ENCODE measurements at places on chromosomes 7 and 10.

DNA sequence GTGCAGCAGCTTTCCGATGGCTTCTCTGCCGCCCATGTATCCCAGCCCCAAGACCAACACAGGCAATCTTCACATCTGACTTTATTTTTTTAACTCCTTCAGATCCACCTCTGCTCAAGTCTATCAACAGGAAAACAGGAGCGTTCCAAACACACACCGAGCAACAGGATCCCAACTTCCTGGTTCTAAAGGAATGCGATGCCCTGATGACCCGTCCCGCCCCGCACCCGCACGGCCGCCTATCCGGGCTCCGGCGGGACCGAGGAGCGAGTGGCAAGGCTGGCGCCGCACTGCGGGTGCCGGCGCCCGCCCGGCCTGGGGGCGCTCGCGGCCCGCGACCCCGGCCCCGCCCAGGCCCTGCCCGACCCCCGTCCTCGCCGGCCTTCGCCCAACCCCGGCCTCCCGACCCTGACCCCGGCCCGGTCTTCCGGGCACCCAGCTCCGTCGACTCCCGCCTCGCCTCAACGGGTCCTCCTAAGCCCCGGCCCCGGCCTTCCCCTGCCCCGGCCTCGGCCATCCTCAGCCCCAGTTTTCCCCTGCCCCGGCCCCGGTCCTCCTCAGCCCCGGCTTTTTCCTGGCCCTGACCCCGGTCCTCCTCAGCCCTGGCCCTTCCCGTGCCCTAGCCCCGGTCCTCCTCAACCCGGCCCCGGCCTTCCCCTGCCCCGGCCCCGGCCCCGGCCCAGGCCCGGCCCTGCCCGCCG, 730 bp downstream of the LARP4B start:
- DNase-seq: peak; percentile 61

GRCh38 chr10:86770412-86770960, 14.1 kb downstream of the BMPR1A start:
- no peak for DNase-seq

GRCh38 chr10:102783568-102783967, 39.8 kb downstream of the WBP1L start:
- no peak for DNase-seq

GRCh38 chr10:1938317-1938716, 201.0 kb upstream of the ADARB2 start:
- peak; percentile 30 for DNase-seq

- no peak for DNase-seq
Observed at GRCh38 chr10:17805921-17806577, 3.1 kb upstream of the MRC1 start.

- DNase-seq: no peak
Observed at GRCh38 chr10:103648636-103649532, 155.4 kb downstream of the NEURL1 start.

- no peak for DNase-seq
Observed at GRCh38 chr7:150357771-150358427, 10.7 kb upstream of the REPIN1 start.

GRCh38 chr10:78331391-78331922, 297.8 kb downstream of the RPS24 start:
- no peak for DNase-seq

DNA sequence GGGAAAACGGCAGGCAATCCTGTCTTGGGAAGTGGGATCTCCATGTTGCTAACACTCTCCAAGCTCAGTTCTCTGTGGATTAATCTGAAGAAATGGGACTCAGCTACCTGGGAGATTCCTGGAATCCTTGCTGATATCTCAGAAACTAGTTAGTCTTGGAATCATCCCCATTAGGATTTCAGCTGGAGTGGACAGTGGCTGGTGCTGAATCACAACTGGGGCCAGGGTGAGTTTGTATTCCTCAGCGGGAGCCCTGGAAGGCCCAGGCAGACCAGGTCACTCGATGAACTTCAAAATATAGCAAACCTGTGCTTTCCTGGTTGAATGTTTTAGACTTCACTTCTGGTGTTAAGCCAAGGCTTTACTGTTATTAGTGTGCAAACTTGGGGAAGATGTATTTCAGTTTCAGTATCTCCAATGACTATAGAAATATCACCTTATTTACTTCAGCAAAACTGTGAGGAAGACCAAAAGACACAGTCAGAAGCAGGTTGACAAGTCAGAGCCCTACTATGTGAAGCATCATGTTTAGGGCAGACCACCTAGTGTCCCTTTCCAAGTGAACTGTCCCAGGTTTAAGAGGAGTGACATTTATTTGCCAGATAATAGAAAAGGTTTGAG, 126.1 kb downstream of the AOAH start:
- DNase-seq: no peak

DNA sequence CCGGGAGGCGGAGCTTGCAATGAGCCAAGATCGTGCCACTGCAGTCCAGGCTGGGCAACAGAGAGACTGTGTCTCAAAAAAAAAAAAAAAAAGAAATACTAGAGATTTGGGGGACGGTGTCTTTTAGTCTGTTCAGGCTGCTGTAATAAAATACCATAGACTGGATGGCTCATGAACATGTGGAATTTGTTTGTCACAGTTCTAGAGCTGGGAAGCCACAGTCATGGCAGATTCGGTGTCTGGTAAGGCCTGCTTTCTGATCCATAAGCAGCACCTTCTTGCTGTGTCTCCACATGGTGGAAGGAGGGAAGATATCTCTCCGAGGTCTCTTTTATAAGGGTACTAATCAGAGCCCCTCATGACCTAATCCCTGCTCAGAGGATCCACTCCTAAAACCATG, 102.7 kb upstream of the MKLN1 start:
- DNase-seq: no peak

GRCh38 chr7:39700932-39701331, 77.6 kb downstream of the RALA start:
- DNase-seq: peak; percentile 63

DNA sequence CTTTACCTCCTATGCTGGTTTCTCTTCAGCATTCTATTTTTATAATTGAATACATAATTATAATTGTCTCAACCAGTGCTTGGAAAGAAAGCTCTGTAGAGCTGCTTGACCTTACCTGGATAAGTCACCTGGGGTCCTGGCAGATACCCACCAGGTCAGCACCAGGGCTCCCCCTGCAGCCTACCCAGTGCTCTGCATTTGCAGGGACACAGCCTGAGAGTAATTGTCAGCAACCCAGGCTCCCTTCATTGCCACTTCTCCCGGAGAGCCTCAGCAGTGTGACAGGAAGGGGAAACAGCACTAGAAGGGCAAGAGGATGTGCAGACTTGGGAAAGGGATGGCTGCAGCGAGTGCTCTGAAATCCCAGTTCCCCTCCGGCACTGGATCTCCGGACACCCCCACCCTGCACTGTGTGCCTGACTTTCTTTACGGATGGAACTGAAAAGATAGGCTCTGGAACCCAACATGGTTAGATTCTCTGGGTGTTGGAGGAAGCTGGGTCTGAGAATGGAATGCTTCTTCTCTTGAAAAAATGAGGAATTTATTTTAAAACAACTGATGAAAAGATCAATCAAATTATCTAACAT, 11.4 kb upstream of the PAX4 start:
- peak; percentile 28 for DNase-seq

DNA sequence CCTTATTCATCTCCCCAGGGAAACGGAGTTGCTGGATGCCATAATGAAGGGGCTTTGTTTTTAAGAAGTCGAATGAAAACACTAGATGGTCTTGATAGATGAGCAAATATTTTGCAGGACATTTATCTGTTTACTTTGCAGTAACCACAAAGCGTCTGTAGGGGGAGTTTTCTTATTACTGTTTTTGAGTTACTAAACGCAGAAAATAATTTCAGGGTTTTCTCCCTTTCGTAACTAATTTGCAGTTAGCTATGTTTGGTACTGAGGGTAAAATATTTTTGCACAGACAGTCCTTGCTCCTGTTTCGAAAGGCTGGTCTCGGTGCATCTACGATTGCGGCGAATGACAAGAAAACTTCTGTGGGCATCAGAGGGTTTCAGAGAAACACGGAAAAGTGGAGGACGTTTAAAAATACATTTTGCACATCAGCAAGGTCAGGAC, 505.6 kb upstream of the MKI67 start:
- DNase-seq: peak; percentile 33

DNA sequence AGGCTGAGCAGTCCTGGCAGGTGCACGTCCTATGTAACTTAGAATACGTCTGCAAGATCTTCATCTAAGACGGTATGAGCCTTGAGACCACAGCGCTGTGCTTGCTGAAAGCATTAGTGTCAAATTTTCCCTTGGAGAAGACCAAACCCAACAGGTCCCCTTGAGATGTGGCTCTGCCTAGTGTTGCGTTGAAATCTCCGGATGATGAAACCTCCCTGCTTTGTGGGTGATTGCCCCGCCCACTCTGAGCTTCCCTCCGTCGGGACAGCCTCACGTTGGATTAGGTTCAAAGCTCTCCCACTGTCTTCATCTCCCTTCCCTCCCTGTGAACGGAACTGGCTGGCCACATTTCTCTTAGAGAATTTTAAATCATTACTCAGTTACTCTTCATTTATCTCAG, 102.0 kb downstream of the ADARB2 start:
- DNase-seq: no peak

GRCh38 chr7:44154703-44155102, 13.6 kb upstream of the MYL7 start:
- DNase-seq: no peak

DNA sequence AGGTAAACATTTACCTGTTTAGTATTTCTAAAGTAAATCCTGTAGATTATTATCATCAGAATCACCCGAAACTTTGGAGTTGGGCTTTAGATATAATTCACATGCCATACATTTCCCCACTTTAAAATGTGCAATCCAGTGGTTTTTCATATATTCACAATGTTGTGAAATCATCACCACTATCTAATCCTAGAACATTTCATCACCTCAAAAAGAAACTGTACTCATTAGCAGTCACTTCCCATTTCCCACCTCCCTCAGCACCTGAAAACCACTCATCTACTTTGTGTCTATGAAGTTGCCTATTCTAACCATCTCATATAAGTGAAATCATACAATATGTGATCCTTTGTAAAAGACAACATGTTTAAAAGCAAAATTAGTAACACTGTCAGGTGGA, 182.6 kb downstream of the FZD1 start:
- DNase-seq: peak; percentile 8

DNA sequence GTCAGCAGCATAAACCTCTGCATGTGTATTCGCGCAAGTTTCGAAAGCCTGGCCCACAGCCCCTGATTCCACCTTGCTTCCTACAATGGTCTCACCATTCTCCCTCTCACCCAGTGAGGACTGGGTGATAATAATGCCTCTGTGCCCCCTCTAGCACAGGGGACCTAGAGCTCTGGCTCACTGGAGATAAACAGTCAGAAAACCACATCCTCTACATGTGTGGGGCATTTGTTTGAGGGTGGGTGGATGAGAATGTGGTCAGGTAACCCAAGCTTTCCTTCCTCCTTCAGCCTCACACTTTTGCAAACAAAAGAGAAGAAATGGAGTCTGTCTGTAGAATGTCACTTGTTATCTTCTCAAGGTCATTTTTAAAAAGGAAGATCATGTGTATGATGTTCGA, 373.5 kb downstream of the KCNMA1 start:
- no peak for DNase-seq

DNA sequence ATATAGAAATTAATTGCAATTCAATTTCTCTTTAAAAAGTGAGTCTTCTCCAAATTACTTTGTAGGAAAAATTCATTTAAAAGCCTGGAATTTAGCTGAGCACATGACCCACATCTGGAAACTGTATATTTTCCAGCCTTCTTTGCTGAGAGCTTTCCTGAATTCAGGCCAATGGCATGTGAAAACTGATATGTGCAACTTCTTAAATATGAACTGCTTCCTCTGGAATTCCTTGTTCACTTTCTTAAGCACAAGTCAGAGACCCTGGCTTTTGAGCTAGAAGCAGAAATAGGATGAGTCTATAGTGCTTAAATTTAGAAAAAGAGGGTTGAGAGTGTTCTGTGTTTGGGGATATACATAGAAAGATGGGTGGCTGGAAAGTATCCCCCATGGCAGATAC, 365.1 kb upstream of the MTPN start:
- no peak for DNase-seq

- no peak for DNase-seq
Observed at GRCh38 chr10:86017841-86018734, 348.5 kb downstream of the GRID1 start.

- no peak for DNase-seq
Observed at GRCh38 chr7:77908664-77909063, 110.1 kb downstream of the PHTF2 start.

- no peak for DNase-seq
Observed at GRCh38 chr10:91021901-91022300, 101.0 kb upstream of the ANKRD1 start.

DNA sequence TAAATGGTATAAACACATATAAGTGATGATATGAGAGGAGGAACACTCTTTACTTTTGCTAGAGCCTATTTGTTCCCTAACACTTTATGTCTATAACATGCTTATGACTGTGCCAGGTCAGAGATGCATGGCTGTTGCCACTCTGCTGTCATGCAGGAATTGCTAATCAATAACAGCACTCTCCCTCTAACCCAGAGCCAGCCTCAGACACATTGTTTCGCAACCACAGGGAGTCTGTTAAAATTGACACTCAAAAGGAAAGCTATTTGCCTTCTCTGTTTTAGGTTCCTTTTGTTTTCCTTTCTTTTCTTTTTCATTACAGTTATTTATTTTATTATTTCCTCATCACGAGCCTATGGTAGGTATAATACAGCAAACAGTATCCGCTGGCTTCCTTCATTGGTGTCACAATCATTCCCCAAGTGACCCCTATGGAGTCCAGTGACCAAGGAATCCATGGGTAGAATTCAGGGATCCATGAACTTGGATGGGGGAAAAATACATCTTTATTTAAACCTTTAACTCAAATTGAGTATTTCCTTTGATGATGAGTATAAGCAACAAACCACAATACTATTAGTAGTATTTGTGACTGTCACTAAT, 6.8 kb downstream of the PON2 start:
- no peak for DNase-seq

DNA sequence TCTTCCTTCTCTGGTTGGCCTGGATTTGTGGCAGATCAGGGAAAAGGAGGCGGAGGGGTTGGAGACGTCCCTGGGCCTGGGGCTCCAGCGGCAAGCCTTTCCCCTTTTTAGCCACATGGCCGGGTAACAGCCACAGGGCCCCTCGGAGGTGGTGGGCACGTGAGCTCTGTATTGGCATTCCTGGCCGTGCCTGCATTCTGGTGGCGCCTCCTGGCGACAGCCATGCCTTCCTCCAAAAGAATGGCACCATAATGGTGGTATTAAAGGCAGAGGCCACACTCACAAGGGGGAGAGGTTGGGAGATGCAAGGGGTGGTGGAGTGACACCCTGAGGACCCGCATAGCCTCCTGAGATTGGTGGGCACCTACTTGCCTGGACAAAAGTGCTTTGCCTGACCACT, 3.0 kb upstream of the AQP1 start:
- no peak for DNase-seq

GRCh38 chr10:123620621-123621020, 45.5 kb upstream of the GPR26 start:
- DNase-seq: no peak

GRCh38 chr10:42827201-42827600, 44.6 kb downstream of the BMS1 start:
- DNase-seq: no peak

GRCh38 chr7:6092953-6093354, 61.8 kb downstream of the ANKRD61 start:
- no peak for DNase-seq

GRCh38 chr7:112529521-112529920, 48.7 kb downstream of the LSMEM1 start:
- DNase-seq: peak; percentile 14

- peak; percentile 77 for DNase-seq
Observed at GRCh38 chr10:118939211-118940007, 90.1 kb upstream of the NANOS1 start.

GRCh38 chr10:6558272-6558671, 21.8 kb downstream of the PRKCQ start:
- no peak for DNase-seq

GRCh38 chr10:598415-599170, 90.9 kb downstream of the DIP2C start:
- peak; percentile 34 for DNase-seq

GRCh38 chr7:142313528-142313927, 55.7 kb upstream of the PRSS58 start:
- DNase-seq: no peak
